ENCODE measurements at places on chromosomes 1 and 21.

GRCh38 chr1:101407505-101408211, 170.8 kb downstream of the S1PR1 start:
- DNase-seq: no peak

- DNase-seq: no peak
These were observed 16.1 kb upstream of the RCAN3 start for GRCh38 chr1:24486331-24487065.

DNA sequence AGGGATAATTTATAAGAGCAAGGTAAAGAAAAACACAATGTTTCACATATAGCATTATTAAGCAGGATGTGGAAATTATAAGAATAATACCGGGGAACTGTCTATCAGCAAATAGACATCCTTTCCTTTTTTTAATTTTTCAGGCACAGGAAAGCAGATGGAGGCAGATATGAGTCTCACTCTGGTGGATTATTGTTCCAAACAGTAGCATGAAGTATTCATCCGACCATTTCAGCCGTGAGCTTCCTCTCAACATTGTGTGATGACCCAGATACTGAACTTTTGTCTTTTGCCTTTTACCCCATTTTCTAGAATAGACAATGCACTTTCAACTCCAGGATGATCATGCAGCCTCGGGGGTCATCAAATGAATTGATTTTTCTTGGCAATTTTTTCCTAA, 599.8 kb downstream of the ADGRL2 start:
- no peak for DNase-seq

GRCh38 chr1:222909586-222909985, 94.7 kb downstream of the DISP1 start:
- no peak for DNase-seq

GRCh38 chr1:95084317-95085176, 11.8 kb upstream of the ALG14 start:
- DNase-seq: no peak

Data from NCI-H187 treated with DMSO at 0.1 percent for 48 hours (cell line).